Activated CD8-positive, alpha-beta memory T cell treated with anti-CD3 and anti-CD28 coated beads, Interleukin-2, amount 50 U/mL, for 4 hours (primary cell): ENCODE measurements at places on chromosomes 2 and 18.

- DNase-seq = no peak
Measured at GRCh38 chr2:879540-879939, 71.1 kb upstream of the SNTG2 start.

GRCh38 chr18:13505780-13506345 lies 220.5 kb downstream of the FAM210A start:
- no peak for DNase-seq

GRCh38 chr2:156447761-156448160 lies 11.6 kb downstream of the GPD2 start:
- no peak for DNase-seq

DNA sequence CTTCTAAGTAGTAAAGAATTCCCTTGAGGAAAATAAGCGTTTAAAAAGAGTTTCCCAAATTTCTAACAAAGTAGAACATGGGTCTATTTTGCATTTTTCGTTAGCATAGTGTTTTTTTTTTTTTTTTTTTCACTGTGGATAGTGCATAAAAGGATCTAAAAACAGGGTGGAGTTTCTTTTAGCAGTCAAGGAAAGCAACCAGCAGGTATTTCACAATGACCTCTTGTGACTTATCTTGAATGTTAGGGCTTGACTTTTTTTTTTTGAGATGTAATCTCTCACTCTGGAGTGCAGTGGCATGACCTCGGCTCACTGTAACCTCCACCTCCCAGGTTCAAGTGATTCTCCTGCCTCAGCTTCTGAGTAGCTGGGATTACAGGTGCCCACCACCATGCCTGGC lies 14.9 kb upstream of the DGKD start:
- DNase-seq = no peak

GRCh38 chr2:11375689-11376027 lies 31.2 kb upstream of the ROCK2 start:
- no peak for DNase-seq

DNA sequence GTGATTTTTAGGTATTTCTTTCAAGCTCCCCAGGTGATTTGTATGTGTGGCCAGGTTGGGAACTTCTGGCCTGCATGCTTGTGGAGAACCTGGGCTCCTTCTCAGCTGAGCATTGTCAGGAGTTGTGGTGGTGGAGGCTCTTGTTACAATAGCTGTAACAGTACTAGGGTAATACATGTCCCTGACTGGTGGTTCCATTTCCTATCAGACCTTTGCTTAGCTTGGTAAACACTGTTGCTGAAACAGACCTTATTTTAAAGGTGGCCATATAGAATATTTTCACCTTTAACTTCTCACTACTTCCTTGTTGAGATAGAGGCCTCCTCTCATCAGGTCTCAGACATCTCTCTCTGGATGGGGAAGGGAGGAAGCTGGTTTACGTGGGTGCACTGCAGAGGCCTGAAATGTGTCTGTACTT lies 79.2 kb downstream of the SETBP1 start:
- no peak for DNase-seq

DNA sequence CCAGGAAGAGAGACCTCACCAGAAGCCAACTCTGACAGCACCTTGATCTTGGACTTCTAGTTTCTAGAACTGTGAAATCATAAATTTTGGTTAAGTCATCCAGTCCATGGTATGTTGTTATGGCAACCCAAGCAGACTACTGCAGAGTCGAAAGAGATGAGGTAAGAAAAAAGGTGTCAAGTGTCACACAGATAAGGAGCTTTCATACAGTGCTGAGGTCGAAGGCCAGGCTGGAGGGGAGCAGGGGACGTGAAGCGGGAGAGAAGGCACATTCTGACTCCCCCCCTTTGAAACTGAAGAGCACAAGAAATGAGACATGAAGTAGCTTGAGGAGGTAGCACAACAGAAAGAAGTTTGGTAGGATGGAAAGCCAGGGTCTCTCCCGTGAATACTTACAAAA lies 110.4 kb downstream of the ALK start:
- no peak for DNase-seq

GRCh38 chr18:76996429-76996828 lies 136.2 kb downstream of the MBP start:
- no peak for DNase-seq
